ENCODE measurements at places on chromosomes 1 and 21. TPM values are rescaled to one million over a fixed set of nuclear protein-coding genes. Genes with fewer than 3 reads are reported as not detected.

DNA sequence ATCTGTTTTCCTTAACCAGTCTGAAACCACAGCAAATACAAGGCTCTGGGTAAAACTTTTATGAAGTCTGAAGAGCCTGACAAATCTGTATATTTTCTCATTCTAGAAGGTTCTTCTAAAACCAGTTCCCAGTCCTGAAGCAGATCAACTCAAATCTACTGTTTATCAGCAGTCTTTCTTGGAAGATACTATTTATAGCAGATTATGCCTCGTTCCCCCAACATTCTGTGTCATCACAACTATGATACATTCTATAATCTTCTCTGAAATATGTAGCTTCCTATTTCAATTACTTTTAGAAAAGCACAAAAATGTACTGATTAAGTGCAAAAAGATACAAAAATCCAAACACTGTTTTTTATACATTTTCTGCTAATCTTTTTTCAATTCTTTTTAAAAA is 67.5 kb downstream of the NIBAN1 start:
- DNase-seq: no peak

GRCh38 chr1:185263292-185263691 is 53.8 kb downstream of the IVNS1ABP start:
- no peak for DNase-seq

DNA sequence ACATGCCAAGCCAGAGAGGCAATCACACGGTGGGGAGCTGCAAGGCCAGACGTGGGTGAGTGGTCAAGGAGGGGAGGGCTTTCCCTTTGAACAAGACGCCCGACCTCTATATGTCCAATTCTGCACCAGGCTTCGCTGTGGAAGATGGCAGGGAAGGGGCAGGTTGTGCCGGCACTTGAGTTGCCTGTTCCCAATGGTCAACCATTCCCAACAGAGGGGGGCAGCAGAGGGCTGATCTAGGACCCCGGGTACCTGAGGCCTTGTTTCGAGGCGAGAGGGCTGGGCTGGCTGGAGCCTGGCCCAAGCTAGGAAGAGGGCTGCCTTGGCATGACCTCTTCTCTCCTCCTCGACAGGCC is 64.9 kb downstream of the TMEM53 start:
- no peak for DNase-seq

- DNase-seq: no peak
Observed at GRCh38 chr1:156612666-156613065, 6.5 kb upstream of the HAPLN2 start.

GRCh38 chr1:66750577-66750976 is 1.7 kb upstream of the DYNLT5 start:
- no peak for DNase-seq

DNA sequence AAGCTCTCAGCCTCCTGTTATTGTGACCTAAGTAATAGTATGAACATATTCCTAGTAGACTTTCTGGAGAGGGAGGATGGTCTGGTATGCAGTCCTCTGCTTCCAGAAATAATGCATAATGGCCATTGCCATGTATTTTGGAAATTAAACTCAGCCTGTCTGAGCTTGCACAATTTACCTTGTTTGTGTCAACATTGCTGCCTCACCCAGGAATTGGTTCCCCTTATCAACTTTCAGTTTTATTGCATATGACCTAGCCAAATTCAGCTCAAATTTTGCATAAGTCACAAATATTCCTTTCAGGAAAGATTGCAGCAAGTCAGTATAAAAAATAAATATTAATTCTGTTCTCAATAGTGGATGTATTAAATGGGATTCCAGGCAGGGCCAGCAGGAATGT is 101.9 kb upstream of the SLC5A9 start:
- DNase-seq: no peak

GRCh38 chr1:234979296-234980279 is 149.0 kb downstream of the TOMM20 start:
- no peak for DNase-seq

GRCh38 chr1:184535191-184535970 is 148.6 kb downstream of the C1orf21 start:
- no peak for DNase-seq

GRCh38 chr1:214002060-214002459 is 14.3 kb downstream of the PROX1 start:
- DNase-seq: no peak

- peak; percentile 78 for DNase-seq
Observed at GRCh38 chr1:61253059-61253735, 170.8 kb downstream of the NFIA start.

GRCh38 chr1:231971397-231972110 is 345.0 kb downstream of the DISC1 start:
- DNase-seq: no peak

- DNase-seq: peak; percentile 71
Observed at GRCh38 chr1:167661527-167662426, 31.7 kb downstream of the RCSD1 start.

GRCh38 chr1:89098857-89099256 is 27.1 kb downstream of the GBP2 start:
- DNase-seq: no peak

- DNase-seq: no peak
Observed at GRCh38 chr1:247409869-247410544, 6.0 kb upstream of the NLRP3 start.

MFSD2A gene
- polyA plus RNA-seq: 2.9 TPM

SPRR2G gene
- polyA plus RNA-seq: not detected

KPNA6 gene
- 15.9 TPM for polyA plus RNA-seq

- DNase-seq: no peak
Observed at GRCh38 chr1:54838565-54839180, 37.5 kb upstream of the TTC22 start.

C1orf146 gene
- polyA plus RNA-seq: not detected

AADACL4 gene
- not detected for polyA plus RNA-seq

- no peak for DNase-seq
Observed at GRCh38 chr1:209685821-209686220, 10.6 kb downstream of the G0S2 start.

GRCh38 chr1:222384531-222384930 is 163.4 kb downstream of the HHIPL2 start:
- no peak for DNase-seq
